Sciatic nerve (tissue), 2 donors: ENCODE measurements at places on chromosomes 6 and 20. TPM values are rescaled to one million over a fixed set of nuclear protein-coding genes. Genes with fewer than 3 reads are reported as not detected.

CST7 gene
- 6.7 TPM for total RNA-seq

MATN4 gene
- 0.22 TPM for total RNA-seq

HLA-DPA1 gene
- 141 TPM for total RNA-seq

GGT7 gene
- total RNA-seq, result 27.0 TPM

HDGFL1 gene
- total RNA-seq, result not detected

DNA sequence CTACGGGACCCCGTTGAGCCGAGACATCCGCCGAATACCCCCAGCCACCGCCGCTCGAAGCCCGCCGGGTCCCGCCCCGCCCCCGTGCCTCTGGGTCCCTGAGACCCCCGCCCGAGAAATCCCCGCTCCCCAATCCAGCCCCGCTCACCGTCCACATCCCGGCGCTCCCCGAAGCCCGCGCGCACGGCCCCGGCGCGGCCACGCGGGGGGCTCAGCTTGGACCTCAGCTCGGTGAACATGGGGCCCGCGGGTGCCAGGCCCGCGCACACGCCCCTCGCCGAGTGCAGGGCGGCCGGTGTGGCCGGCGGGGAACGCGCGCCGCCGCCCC, 249 bp downstream of the SAMD10 start:
- DNase-seq, result no peak

DNA sequence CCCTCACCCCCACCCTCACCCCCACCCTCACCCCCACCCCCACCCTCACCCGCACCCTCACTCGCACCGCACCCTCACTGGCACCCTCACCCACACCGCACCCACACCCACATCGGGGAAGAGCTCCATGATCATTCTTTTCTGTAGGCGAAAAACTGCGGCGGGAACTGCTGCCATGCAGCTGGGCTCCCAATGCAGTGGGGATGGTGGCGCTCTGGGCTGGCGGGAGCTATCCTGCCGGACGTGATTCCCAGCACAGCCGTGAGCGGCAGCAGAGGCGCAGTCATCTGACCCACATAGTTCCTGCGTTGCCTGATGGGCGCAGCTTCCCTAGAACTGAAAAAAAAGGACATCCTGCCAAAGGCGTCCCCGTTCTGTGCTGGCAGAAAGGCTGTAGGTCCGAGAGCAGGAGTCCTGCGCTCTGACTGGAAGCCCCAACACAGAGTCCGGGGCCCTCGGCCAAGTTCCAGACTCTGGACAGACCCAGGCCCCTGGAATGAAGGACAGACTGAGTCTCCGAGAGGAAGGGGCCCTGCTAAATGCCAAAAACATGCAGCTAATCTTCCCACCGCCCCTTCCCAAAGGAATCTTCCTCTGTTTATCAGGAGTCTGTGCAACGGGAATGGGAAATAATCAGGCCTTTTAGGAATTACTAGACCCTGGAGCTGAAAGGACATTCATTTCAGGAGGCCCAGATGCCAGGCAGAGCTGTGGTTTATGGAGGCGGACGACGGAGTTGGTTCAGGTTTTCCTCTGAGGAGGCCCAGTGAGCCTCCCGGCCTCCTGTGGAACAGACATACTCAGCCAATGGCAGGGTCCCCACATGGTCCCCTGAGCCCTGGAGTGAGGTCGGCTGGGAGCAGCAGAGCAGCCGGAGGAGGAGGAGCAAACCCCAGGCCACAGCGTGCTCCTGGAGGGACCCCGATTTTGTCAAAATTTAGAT, 14.1 kb upstream of the TCFL5 start:
- peak; percentile 79 for DNase-seq

DNA sequence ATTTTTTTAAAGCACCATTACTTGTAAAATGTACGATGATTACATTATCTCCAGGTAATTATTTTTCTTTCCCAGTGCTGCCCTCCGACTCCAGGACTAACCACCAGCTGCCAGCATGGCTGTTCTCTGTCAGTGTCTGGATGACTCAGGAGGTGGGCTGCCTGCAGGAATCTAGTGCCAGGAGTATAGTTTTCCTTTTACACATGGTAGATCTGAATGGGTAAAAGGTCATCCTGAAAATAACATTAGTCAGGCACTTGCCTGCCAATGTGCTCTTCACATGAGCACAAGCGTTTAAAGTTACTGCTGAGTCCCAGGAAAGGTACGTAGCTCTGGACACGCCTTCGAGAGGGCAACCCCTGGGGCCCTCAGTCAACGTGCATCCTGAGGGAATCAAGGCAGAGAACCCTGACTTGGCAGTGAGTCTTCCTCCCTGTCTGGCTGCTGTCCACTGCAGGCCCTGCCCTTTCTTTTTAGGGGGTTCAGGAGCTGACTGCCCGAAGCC, 2.4 kb downstream of the DYNLT1 start:
- DNase-seq, result no peak

DNA sequence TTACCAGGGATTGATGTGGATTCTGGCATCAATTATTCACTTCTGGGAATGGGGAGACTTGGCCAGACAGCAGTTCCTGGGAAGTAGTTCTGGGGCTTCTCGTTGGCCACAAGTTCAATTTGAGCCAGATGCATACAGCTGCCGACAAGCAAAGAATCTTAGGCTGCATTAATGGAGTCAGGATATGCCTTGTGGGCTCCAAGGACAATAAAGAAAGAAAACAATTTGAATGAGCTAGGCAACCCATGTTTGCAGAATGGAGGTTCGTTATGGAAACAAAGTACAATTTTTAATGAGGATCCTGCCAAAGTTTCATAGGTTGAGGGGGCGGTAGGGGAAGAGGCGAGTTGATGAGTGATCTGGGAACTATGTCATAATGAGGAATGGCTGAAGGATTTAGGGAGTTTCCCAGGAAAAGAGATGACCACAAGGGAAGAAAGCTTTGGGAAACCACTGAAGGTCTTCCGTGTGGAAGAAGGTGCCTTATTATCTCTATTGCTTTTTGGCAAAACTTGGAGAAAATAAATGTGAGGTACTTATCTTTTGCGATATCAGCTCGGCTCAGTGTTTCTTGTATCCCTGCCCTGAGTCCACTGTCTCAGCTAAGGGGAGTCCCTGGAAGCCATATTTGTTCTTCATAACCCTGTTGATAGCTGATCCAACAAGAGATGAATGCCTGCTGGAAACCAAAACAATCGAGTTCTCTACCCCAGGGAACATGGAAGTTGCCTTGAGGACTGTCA, 181.0 kb upstream of the ZNF217 start:
- no peak for DNase-seq

- DNase-seq, result no peak
Observed at GRCh38 chr6:17707371-17707651, 586 bp upstream of the NUP153 start.

- no peak for DNase-seq
Observed at GRCh38 chr20:35111141-35111888, 18.7 kb upstream of the TRPC4AP start.

- no peak for DNase-seq
Observed at GRCh38 chr6:92267335-92267734, 1152.0 kb downstream of the EPHA7 start.

DNA sequence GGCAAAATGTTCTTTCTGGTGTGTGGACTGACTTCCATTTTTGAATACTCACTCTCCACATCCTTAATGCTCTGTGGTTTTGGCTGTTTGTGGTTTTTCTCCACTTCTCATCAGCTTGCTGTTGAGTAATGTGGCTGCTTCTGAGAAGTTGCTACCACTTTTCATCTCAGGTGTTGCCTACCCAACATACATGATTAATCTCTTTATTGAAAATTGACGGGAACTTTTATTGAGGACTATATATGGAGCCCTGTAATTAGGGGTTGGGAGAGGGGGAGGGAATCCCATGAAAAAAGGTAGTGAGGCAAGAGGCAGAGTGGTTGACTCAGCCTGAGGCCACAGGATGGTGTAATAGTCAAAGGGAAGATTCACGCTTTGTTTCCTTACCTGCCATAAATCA, 17.6 kb downstream of the IL22RA2 start:
- DNase-seq, result no peak

- no peak for DNase-seq
Observed at GRCh38 chr6:34596798-34597197, 40.7 kb upstream of the SPDEF start.

- DNase-seq, result no peak
Observed at GRCh38 chr20:17066902-17067301, 159.9 kb upstream of the PCSK2 start.

- no peak for DNase-seq
Observed at GRCh38 chr6:74735304-74735703, 470.5 kb downstream of the COL12A1 start.

- DNase-seq, result peak; percentile 66
Observed at GRCh38 chr6:139336488-139336887, 38.0 kb downstream of the CITED2 start.
